Dorsolateral prefrontal cortex (tissue), 122 donors: ENCODE measurements at places on chromosomes 2 and 18. TPM values are rescaled to one million over a fixed set of nuclear protein-coding genes. Genes with fewer than 3 reads are reported as not detected.

The DNMT3A gene
- total RNA-seq, result 71.1 TPM

The LAMA3 gene
- total RNA-seq, result 7.2 TPM

The SLC16A14 gene
- total RNA-seq, result 20.3 TPM

The ZNF397 gene
- 56.0 TPM for total RNA-seq

The PROM2 gene
- 7.9 TPM for total RNA-seq

The DYSF gene
- 58.4 TPM for total RNA-seq

The RESP18 gene
- total RNA-seq, result 2.0 TPM

The SP100 gene
- total RNA-seq, result 33.1 TPM

The RPE gene
- 65.9 TPM for total RNA-seq

The CYP26B1 gene
- 18.9 TPM for total RNA-seq

The GAL3ST2 gene
- total RNA-seq, result 0.95 TPM

The AQP12A gene
- total RNA-seq, result not detected
